ENCODE measurements at places on chromosomes 4 and X. TPM values are rescaled to one million over a fixed set of nuclear protein-coding genes. Genes with fewer than 3 reads are reported as not detected.
A peak's percentile ranks its signal among the peaks of the same experiment; 100 is the strongest.

DNA sequence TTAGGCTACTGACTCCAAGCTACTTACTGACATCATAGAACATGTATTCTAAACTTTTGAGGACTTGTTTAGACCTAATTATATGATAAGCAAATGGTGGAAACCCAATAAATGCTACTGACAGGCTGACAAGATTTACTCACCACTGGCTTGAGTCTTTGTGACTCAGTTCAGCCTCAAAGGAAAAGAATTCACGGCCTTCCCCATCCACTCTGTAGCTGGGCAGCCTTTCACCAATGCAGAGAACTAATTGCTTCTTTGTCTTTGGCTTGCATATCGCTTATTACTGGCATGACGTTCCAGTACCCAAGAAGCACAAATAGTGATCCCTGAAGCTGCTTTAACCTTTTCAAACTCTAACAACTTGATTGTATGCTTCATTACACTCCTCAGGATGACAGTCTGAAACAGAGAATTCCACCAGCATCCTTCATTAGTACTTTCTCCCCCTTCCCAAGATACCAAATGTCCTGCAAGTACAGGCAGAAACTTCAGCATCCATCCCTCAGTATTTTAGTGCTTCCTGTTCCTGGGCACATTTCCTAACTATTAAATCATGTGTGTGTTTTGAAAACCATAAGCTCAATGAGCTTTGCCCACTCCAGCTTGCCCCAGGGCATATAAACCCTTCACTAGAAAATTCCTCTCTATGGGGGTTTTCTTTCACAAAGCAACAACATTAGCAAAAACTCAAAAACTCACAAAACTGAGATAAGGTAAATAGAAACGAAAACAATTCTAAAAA is 298.1 kb upstream of the SLC7A11 start:
- no peaks in the 10 kb centered on the region for H3K27me3 ChIP-seq
- no peaks in the 10 kb centered on the region for H3K4me1 ChIP-seq
- H3K36me3 ChIP-seq = no peaks in the 10 kb centered on the region
- DNase-seq = no peak
- no peak overlapping the region for H3K4me3 ChIP-seq

ENPP6 gene
- total RNA-seq = 0.98 TPM

CCDC160 gene
- not detected for total RNA-seq

PABPC1L2B gene
- total RNA-seq = not detected

DNA sequence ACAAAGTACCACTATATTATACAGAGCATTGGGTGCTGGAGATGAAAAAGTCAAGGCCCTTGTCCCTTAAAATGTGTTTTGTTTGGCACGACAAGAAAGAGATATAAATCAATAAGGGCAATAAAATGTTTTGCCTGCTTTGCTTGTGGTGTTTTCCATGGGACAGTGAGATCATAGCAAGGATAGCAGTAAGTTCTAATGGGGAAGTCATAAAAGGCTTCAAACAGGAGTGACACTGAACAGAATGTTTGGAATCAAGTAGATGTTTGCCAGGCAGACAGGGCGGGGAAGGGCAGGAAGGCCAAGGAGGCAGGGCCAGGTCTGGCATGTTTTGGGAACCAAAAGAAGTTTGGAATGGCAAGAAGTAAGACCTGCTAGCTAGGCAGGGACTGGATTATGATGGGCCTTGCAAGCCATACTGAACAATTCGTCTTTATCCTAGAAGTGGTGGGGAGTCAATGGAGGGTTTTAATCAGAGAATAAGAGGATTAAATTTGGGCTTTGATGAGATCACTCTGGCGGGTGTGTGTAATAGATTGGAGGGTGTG is 16.4 kb downstream of the FGF2 start:
- no peak overlapping the region for H3K4me3 ChIP-seq
- H3K27ac ChIP-seq = no peak overlapping the region
- H3K4me1 ChIP-seq = peaks cover 9% of the 10 kb centered on the region

- H3K4me1 ChIP-seq = no peaks in the 10 kb centered on the region
- H3K4me3 ChIP-seq = no peak overlapping the region
- no peaks in the 10 kb centered on the region for H3K27me3 ChIP-seq
Measured at GRCh38 chrX:152806035-152806434, 24.5 kb downstream of the CETN2 start.

DNA sequence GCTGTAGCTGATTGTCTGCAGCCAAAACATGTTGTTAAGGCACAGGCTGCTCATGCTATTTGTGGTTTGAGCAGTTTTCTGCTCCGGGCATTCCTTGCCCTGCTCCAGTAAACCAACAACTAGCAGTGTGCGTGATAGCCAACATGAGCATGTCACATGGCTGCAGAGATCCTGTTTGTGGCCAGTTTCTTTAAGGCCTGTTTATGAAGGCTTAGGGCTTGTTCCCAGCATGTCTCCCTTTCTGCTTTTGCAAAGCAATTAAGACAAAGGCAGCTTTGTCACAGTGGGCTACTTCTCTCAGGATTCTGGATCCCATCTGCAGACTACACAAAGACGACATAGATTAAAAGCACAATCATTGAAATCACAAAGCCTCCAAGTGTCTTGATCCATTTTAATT is 160.5 kb downstream of the ZNF518B start:
- H3K27me3 ChIP-seq = no peaks in the 10 kb centered on the region
- H3K4me1 ChIP-seq = peaks cover 5% of the 10 kb centered on the region
- H3K27ac ChIP-seq = no peak overlapping the region
- H3K36me3 ChIP-seq = no peaks in the 10 kb centered on the region
- no peak overlapping the region for H3K4me3 ChIP-seq

PRR27 gene
- not detected for total RNA-seq

- no peak overlapping the region for H3K4me3 ChIP-seq
- no peak overlapping the region for H3K27ac ChIP-seq
- no peak for DNase-seq
- H3K36me3 ChIP-seq = no peaks in the 10 kb centered on the region
Measured at GRCh38 chrX:150324919-150325318, 38.2 kb upstream of the MAMLD1 start.

DNA sequence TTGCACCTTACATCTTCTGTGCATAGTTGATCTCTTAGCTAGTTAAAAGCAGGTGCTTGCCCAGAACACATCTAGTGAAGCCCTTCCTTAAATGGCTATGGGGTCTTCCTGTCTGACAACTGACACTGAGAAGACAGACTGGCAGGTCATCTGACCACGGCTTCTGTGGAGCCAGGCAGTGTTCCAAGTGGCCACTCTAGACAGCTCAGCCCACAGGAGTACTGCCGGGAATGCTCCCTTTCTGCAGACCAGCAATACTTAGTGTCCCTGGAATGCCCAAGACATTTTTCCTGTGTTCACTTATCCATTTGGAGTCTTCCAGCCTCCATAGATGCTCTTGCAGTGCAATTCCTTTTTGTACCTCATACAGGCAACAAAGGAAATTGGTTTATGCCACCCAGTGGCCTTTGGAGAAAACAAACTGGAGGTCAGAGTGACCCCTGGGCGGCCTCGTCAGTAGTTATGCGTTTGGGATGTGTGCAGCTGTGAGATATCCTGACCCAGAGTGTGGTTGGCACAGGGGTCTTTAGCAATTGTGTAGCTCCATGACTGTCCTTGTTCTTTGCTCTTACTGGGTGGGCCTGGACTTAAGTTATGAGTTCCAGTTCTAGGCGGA is 335.5 kb downstream of the ARHGAP10 start:
- peaks cover 11% of the 10 kb centered on the region for H3K36me3 ChIP-seq
- H3K27ac ChIP-seq = no peak overlapping the region
- H3K4me1 ChIP-seq = peaks cover 29% of the 10 kb centered on the region

GRCh38 chrX:99397879-99398278 is 1012.2 kb downstream of the PCDH19 start:
- DNase-seq = peak; percentile 70
- H3K27me3 ChIP-seq = no peaks in the 10 kb centered on the region
- no peaks in the 10 kb centered on the region for H3K4me1 ChIP-seq
- no peaks in the 10 kb centered on the region for H3K36me3 ChIP-seq

ASB11 gene
- total RNA-seq = not detected

FGF16 gene
- not detected for total RNA-seq

DNA sequence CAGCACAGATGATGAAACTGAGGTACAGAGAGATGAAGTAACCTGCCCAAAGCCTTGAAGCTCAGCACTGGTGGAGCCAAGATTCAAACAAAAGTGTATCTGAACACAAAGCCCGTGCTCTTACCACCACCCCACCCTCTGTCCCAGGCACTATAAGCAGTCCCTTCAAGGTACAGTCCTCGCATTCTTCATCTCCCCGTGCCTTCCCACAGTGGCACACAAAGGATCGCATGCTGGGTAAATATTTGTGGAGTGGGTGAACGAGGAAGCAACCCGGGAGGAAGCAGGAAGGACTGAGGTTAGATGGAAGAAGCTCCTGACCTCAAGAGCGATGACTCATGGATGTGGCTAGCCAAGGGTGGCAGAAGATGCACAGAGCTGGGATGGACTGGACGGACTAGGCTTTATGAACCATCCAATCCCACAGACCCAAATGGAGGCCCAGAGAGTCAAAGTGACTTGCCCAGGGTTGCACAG is 18.4 kb downstream of the IQSEC2 start:
- H3K4me3 ChIP-seq = no peak overlapping the region
- DNase-seq = no peak
- H3K36me3 ChIP-seq = no peaks in the 10 kb centered on the region
- H3K27ac ChIP-seq = no peak overlapping the region
- H3K4me1 ChIP-seq = peaks cover 11% of the 10 kb centered on the region

- H3K4me1 ChIP-seq = no peaks in the 10 kb centered on the region
- H3K27me3 ChIP-seq = no peaks in the 10 kb centered on the region
- no peak overlapping the region for H3K4me3 ChIP-seq
- no peak for DNase-seq
- H3K27ac ChIP-seq = no peak overlapping the region
Measured at GRCh38 chrX:136480383-136480782, 7.4 kb upstream of the BRS3 start.

DNA sequence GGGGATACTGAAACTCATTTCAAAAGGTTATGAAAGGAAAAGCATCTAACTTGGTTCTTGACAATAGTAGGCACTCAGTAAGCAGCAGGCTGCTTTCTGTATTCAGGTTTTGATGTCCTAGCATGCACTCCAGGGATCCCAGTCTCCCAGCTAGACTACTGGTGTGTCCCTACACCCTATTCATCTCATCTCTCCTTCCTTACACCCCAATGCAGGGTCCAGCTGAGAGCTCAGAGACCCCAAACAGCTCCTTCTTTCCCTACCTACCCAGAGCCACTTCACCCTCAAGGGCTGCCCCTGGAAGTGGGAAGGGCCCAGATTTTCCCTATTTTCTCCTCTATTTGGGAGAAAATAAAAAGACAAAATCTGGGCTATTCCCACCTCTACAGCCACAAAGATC is 1.6 kb upstream of the EFNB1 start:
- no peaks in the 10 kb centered on the region for H3K36me3 ChIP-seq
- peak; percentile 81 for DNase-seq
- no peak overlapping the region for H3K27ac ChIP-seq
- no peaks in the 10 kb centered on the region for H3K27me3 ChIP-seq
- H3K4me1 ChIP-seq = peaks cover under 1% of the 10 kb centered on the region

DNA sequence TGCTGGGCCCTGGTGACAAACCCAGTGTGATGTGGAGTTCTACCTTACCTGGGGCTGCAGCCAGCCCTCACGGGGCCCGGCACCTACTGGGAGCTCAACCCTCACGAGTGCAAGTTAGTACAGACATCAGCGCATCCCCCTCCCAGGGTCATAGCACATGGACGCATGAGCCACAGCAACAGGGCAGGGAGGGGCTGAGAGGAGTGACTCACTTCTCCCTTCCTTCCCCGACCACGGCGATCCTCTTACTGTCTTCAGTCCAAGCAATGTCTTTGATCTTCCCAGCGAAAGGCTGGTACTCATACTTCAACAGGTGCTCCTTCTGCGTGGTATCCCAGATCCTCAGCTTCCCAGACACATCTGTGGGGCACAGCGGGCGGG is 17.8 kb downstream of the WDR1 start:
- H3K4me1 ChIP-seq = peaks cover 95% of the 10 kb centered on the region
- peaks cover 39% of the 10 kb centered on the region for H3K36me3 ChIP-seq
- no peak for DNase-seq
- no peaks in the 10 kb centered on the region for H3K27me3 ChIP-seq
- no peak overlapping the region for H3K4me3 ChIP-seq

ATP6AP2 gene
- 85.7 TPM for total RNA-seq

- no peak for DNase-seq
- no peaks in the 10 kb centered on the region for H3K27me3 ChIP-seq
- H3K4me1 ChIP-seq = no peaks in the 10 kb centered on the region
- H3K36me3 ChIP-seq = no peaks in the 10 kb centered on the region
Measured at GRCh38 chr4:61298178-61298740, 98.1 kb downstream of the ADGRL3 start.

GRCh38 chrX:24494647-24495075 is 29.6 kb downstream of the PDK3 start:
- no peaks in the 10 kb centered on the region for H3K27me3 ChIP-seq
- no peak overlapping the region for H3K4me3 ChIP-seq
- H3K4me1 ChIP-seq = peaks cover 16% of the 10 kb centered on the region

DNA sequence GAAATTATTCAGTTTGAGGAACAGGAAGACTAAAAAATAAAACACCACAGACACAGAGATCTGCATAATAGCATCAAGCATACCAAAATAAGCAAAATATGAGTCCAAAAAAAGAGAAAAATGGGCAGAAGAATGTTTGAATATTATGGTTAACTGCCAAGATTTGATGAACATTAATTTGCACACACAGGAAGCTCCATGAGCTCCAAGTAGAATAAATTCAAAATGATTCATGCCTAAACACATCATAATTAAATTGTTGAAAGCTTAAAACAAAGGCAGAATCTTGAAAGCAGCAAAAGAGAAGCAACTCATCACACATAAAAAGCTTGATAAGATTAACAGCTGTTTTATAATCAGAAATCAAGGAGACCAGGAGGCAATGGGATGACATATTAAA is 156.6 kb upstream of the ARSJ start:
- no peak overlapping the region for H3K27ac ChIP-seq
- H3K36me3 ChIP-seq = no peaks in the 10 kb centered on the region
- no peaks in the 10 kb centered on the region for H3K4me1 ChIP-seq

MAGEA10 gene
- not detected for total RNA-seq

GRCh38 chr4:150078579-150079080 is 385 bp downstream of the DCLK2 start:
- no peaks in the 10 kb centered on the region for H3K36me3 ChIP-seq
- DNase-seq = no peak
- no peaks in the 10 kb centered on the region for H3K27me3 ChIP-seq
- peak overlapping the region; percentile 53 for H3K4me3 ChIP-seq

GRCh38 chr4:165384598-165384997 is 5.8 kb downstream of the CPE start:
- no peaks in the 10 kb centered on the region for H3K27me3 ChIP-seq
- H3K4me3 ChIP-seq = no peak overlapping the region
- no peaks in the 10 kb centered on the region for H3K4me1 ChIP-seq
- peak overlapping the region; percentile 55 for H3K27ac ChIP-seq
- no peaks in the 10 kb centered on the region for H3K36me3 ChIP-seq
